ENCODE measurements at places on chromosomes 1 and 21.

- DNase-seq, result no peak
These were observed 13.0 kb upstream of the NEK2 start for GRCh38 chr1:211688421-211688820.

DNA sequence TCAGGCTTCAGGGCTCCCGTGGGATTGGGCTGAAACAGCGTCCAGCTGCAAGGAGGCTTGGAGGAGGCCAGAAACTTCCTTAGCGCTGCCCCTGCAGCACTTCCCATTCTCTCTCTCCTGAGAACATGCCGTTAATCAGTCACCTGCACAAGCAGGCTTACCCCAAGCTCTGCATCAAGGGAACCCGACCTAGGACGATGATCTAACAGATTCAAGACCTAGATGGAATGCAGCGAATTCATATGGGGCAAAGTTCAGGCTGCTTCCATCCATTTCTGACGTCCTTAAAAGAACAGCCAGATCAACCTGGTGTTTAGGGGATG, 114.1 kb downstream of the ERG start:
- DNase-seq, result no peak

- DNase-seq, result no peak
These were observed 84.3 kb downstream of the OLFML3 start for GRCh38 chr1:114063544-114063943.

DNA sequence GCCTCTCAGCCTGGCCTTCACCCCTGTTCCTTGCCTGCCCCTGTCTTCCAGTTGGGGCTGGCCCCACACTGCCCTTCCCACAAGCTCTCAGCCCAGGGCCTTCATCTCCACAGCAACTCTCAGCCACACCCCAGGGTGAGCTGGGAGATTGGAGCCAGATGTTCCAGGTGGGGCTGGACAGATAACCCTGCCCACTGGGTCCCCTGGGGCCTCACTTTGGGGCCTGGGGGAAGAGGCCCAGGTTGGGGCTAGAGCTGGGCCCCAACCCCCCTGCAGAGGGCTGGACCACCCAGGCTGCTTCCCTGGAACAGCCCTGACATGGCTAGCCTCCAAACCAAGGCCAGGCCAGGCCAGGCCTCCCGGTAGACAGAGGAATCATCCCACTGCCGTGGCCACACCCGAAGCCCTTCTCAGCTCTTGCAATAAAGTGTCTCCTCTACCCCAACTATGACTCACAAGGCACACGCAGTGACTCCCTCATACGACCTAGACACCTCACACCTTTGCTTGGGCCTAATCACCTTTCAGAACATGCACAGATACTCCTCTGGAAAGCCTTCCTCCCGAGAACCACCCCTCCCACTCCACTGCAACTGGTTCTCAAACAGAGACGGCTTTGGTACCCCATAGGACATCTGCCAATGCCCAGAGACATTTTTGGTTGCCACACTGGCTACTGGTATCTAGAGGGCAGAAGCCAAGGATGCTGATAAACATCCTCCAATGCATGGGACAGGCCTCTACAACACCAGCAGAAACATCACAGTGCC, 22.2 kb downstream of the SLC2A1 start:
- DNase-seq, result no peak

GRCh38 chr1:104315823-104316222, 566.1 kb downstream of the AMY1C start:
- no peak for DNase-seq

Data from dermis blood vessel endothelial cell (primary cell).